ENCODE measurements at places on chromosomes 11 and 22.

DNA sequence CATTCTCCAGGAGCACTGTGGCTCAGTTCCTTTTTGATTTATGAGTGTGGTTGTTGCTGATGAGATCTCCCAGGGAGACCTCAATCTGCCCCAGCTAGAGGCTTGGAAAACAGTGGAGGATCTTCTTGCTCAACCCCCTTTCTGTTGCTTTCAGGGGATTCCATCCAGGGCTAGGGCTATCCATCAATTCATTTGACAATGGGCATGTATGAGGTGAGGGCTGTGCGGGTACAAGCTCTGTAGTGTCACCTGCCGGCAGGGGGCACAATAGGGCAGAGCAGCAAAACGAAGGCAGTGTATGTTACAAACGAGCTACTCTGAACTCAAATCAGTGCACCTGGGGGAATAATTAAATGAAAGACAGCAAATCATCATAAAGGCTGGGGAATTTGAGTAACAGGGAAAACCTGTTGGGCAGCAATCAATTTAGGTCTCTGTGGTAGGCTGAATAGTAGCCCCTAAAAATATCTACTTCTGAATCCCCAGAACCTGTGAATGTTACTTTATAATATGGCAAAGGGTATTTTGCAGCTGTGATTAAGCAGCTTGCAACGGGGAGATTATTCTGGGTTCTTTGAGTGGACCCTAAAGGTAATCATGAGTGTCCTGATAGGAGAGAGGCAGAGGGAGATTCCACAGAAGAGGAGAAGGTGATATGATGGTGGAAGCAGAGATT is 170.3 kb upstream of the ZBED5 start:
- DNase-seq: peak; percentile 78

- DNase-seq: no peak
Measured at GRCh38 chr11:116030697-116031331, 526.6 kb upstream of the CADM1 start.

- no peak for DNase-seq
Measured at GRCh38 chr11:5288906-5289550, 12.7 kb downstream of the OR51B4 start.

DNA sequence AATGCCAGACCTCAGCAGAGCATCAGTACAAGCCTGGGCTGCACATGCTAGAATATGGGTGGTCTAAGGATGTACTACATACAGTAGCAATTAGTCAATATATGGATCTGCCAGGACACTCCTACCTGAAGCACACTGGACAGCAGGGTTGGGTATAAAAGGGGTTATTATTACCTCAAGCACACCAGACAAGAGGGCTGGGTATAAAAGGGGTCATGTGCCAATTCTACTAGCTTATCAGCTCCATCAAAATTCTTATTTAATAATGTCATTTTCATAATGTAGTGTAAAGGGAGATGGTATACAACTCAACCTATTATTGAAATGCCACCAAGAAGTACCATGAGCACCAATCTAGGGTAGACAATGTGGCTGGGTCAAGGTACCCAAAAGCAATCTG is 44.7 kb upstream of the PRODH start:
- DNase-seq: no peak

GRCh38 chr22:43085658-43086606 is 3.3 kb downstream of the TTLL1 start:
- peak; percentile 60 for DNase-seq

Measured in activated CD8-positive, alpha-beta memory T cell treated with anti-CD3 and anti-CD28 coated beads, Interleukin-2, amount 10 ng/mL, durations not matched to agents 7 days and 5 days (primary cell).